ENCODE measurements at places on chromosomes 1 and 21.

DNA sequence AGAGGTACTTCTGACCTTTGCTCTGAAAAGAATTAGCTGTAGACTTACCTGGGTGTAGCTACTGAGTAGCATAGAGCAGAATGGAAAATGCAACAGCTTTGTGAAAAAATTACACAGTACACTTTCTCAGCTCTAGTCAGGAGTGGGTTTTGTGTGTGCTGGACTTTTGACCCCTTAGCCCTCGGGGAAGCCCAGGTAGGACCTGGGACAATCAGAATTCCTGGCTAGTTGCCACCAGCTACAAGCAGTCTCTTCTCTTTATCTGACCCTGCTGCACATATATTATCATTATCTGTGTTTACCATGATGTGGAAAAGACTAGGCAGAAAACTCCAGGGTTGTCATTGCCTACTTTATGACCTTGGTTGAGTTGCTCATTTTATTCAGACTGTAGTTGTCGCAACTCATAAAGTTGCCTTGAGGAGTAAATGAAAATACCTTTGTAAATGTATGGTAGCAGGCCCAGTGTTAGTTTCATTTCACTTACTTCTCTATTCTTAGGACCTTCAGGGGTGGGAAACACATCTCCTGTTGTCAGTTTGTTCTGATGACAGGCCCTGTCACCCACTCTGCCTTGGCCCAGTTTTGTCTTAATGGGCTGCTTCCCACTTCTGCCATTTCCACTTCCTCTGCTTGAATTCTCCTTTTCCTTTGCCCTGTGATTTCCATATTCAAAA, 5.4 kb downstream of the NEK7 start:
- H3K4me1 ChIP-seq, result peaks cover 44% of the 10 kb centered on the region
- DNase-seq, result no peak
- H3K36me3 ChIP-seq, result no peaks in the 10 kb centered on the region
- no peaks in the 10 kb centered on the region for H3K27me3 ChIP-seq
- no peak overlapping the region for H3K4me3 ChIP-seq

- H3K27me3 ChIP-seq, result no peaks in the 10 kb centered on the region
- H3K36me3 ChIP-seq, result no peaks in the 10 kb centered on the region
- peak overlapping the region; percentile 69 for H3K27ac ChIP-seq
- H3K4me3 ChIP-seq, result no peak overlapping the region
Measured at GRCh38 chr1:36199934-36200741, 24.1 kb upstream of the THRAP3 start.

DNA sequence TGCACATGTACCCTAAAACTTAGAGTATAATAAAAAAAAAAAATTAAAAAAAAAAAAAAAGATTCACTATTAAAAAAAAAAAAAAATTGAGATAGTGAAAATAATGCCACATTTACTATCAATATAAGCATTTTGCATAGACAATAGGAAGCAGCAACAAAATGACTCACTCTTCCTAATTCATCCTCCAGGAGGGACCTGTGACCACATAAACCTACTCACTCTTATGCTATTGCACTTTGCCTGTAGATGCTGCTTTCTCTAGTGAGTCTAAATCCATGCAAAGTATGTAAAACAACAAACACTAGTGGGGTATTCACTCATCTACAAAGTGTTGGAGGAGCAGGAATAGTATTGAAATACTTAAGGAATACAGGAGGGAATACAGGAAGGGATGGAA, 2.9 kb downstream of the OR10J5 start:
- no peaks in the 10 kb centered on the region for H3K36me3 ChIP-seq
- H3K4me3 ChIP-seq, result no peak overlapping the region
- DNase-seq, result no peak
- H3K27me3 ChIP-seq, result no peaks in the 10 kb centered on the region

GRCh38 chr1:210726621-210727020, 397.9 kb downstream of the HHAT start:
- H3K27me3 ChIP-seq, result no peaks in the 10 kb centered on the region
- no peak for DNase-seq
- no peak overlapping the region for H3K4me3 ChIP-seq
- H3K27ac ChIP-seq, result no peak overlapping the region
- no peaks in the 10 kb centered on the region for H3K36me3 ChIP-seq
- no peaks in the 10 kb centered on the region for H3K4me1 ChIP-seq

- H3K27me3 ChIP-seq, result no peaks in the 10 kb centered on the region
- H3K4me1 ChIP-seq, result no peaks in the 10 kb centered on the region
- no peaks in the 10 kb centered on the region for H3K36me3 ChIP-seq
- no peak for DNase-seq
- no peak overlapping the region for H3K27ac ChIP-seq
Measured at GRCh38 chr1:156026588-156026987, 5.8 kb upstream of the SSR2 start.

DNA sequence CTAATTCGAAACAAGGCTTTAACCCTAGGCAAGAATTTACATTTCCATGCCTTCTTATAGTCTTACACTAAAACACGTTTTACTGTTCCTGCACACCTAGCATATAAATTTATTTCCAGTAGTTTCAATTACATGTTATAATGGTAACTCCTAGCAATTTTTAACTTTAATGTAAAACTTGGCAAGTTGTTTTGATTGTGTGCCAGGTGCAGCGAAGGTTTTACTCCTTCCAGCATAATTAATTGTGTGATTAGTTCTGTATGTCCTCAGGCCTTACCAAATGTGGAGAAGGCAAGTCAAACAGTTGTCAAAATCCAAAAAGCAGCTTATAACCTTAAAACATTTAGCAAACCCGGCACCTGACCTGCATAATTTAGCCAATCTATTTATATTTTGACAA, 114.8 kb downstream of the KCNK1 start:
- no peak overlapping the region for H3K4me3 ChIP-seq
- no peaks in the 10 kb centered on the region for H3K4me1 ChIP-seq
- H3K36me3 ChIP-seq, result no peaks in the 10 kb centered on the region
- no peak overlapping the region for H3K27ac ChIP-seq
- H3K27me3 ChIP-seq, result no peaks in the 10 kb centered on the region
- no peak for DNase-seq

GRCh38 chr1:96999191-96999590, 277.6 kb downstream of the PTBP2 start:
- no peaks in the 10 kb centered on the region for H3K4me1 ChIP-seq
- no peak for DNase-seq
- H3K36me3 ChIP-seq, result no peaks in the 10 kb centered on the region

GRCh38 chr1:53532912-53533311, 73.7 kb downstream of the DMRTB1 start:
- H3K4me3 ChIP-seq, result no peak overlapping the region
- no peak overlapping the region for H3K27ac ChIP-seq
- no peaks in the 10 kb centered on the region for H3K4me1 ChIP-seq
- H3K27me3 ChIP-seq, result no peaks in the 10 kb centered on the region
- H3K36me3 ChIP-seq, result no peaks in the 10 kb centered on the region

DNA sequence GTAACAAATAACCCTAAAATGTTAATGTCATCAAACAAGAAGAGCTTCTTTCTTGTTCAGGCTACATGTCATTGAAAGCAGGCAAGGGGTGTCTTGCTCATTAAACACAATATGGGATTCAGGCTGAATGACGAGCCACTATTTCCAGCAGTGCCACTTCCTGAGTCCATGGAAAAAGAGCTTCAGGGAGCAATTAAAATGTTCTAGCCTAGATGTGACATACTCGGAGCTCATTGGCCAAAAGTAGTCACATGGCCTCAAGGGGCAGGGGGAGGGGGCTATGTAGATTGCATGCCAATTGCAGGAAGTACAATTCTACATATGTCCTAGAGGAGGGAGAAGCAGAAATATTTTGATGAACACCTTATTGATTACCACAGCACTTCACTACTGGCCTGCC, 685.3 kb upstream of the ADGRL2 start:
- H3K27me3 ChIP-seq, result no peaks in the 10 kb centered on the region
- no peaks in the 10 kb centered on the region for H3K36me3 ChIP-seq
- no peak for DNase-seq
- H3K4me3 ChIP-seq, result no peak overlapping the region

DNA sequence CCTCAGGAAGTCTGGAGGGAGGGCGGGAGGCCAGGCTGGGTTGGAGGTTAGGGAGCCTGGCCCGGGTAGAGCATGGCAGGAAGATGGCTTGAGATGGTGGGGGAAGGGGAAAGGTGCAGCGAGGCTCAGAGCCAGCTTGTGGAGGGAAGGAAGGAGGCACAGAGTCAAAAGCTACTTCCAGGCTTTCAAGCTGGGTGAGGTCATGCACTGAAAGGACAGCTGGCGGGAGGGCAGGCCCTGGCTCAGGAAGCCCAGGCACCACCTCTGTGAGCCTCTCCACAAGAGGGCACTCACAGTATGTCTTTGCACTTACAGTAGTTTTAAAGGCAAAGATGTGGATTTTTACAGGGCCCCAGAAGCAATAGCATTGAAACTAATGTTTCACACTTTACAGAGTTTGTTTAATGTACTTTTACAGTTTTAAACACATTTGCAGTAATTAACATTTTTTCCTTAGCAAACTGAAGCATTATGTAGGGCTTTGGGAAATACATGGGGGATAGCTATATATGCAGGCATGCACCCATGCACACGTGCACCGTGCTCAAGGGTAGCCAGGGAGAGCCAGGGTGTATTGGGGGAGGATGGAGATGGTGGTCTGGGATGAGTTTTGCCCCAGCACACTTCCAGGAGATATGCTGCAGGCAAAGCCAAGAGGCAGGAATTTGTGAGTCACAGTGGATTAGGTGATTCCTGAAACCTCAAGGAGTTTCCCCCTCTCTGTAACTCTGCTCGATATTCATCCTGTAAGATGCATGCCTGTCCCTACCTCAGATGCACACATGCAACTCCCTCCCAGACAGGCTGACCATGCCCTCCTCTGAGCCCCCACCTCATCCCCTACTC, 6.1 kb upstream of the ADAM15 start:
- H3K27ac ChIP-seq, result peak overlapping the region; percentile 34
- H3K27me3 ChIP-seq, result no peaks in the 10 kb centered on the region
- H3K4me1 ChIP-seq, result peaks cover 27% of the 10 kb centered on the region

GRCh38 chr1:3015744-3016143, 5.5 kb upstream of the ACTRT2 start:
- H3K36me3 ChIP-seq, result no peaks in the 10 kb centered on the region
- no peak for DNase-seq
- H3K4me3 ChIP-seq, result no peak overlapping the region
- no peak overlapping the region for H3K27ac ChIP-seq
- no peaks in the 10 kb centered on the region for H3K4me1 ChIP-seq
- no peaks in the 10 kb centered on the region for H3K27me3 ChIP-seq

GRCh38 chr1:160623862-160624261, 23.0 kb downstream of the SLAMF1 start:
- DNase-seq, result no peak
- H3K27me3 ChIP-seq, result no peaks in the 10 kb centered on the region
- no peak overlapping the region for H3K4me3 ChIP-seq
- no peak overlapping the region for H3K27ac ChIP-seq

DNA sequence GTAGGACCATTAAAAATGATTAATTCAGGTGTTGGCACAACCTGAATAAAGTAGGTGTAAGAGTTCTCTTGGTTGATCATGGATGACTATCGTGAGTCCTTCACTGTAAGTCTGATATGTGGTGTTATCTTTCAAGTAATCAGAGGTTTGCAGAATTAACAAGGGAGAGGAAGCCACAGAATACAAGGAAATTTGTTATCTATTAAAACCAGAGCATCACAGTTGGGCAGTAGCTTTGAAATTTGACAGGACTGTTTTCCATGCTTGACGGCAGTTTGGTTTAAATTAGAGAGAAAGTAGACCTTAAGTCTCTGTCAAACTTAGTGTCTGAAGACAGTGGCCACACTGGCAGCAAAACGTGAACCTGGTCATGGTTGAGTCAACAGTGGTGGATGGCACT, 139.5 kb upstream of the KCNK2 start:
- H3K27me3 ChIP-seq, result no peaks in the 10 kb centered on the region
- H3K4me1 ChIP-seq, result no peaks in the 10 kb centered on the region
- no peak overlapping the region for H3K4me3 ChIP-seq
- no peaks in the 10 kb centered on the region for H3K36me3 ChIP-seq
- no peak overlapping the region for H3K27ac ChIP-seq

- H3K36me3 ChIP-seq, result no peaks in the 10 kb centered on the region
- no peak overlapping the region for H3K4me3 ChIP-seq
- peaks cover 18% of the 10 kb centered on the region for H3K4me1 ChIP-seq
- H3K27me3 ChIP-seq, result no peaks in the 10 kb centered on the region
- no peak overlapping the region for H3K27ac ChIP-seq
Measured at GRCh38 chr1:51534447-51534846, 15.4 kb upstream of the EPS15 start.

DNA sequence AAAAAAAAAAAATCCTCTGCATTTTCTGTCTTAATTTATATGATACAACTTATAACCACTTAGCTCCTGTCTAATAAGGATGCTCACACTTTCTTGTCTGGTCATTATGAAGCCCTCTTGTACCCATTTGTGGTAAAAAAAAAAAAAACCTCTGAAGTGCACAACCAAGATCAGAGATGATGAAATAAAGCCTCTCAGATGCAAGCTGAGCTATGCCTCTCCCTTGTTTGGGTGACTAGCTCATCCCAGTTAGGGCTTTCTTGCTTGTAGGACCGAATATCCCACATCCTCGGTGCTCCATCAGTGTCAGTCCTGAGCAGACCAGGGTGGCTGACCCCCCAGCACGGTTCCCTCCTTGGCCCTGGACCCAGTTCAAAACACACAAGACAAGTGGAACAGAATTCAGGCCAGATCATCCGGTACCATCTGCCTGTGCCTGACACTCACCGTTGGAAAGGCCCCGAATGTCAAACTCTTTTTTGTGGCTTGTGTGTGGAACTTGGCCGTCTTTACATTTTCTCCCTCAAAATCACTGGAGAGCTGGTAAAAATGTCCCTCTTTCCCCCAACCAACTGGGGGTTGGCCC, 6.3 kb upstream of the SELENON start:
- H3K4me1 ChIP-seq, result peaks cover 36% of the 10 kb centered on the region
- H3K4me3 ChIP-seq, result no peak overlapping the region
- peak overlapping the region; percentile 84 for H3K27ac ChIP-seq
- DNase-seq, result no peak
- H3K27me3 ChIP-seq, result no peaks in the 10 kb centered on the region

GRCh38 chr1:48936436-48936835, 159.7 kb upstream of the BEND5 start:
- H3K27me3 ChIP-seq, result no peaks in the 10 kb centered on the region
- H3K4me1 ChIP-seq, result no peaks in the 10 kb centered on the region
- H3K36me3 ChIP-seq, result no peaks in the 10 kb centered on the region
- DNase-seq, result no peak

- no peaks in the 10 kb centered on the region for H3K4me1 ChIP-seq
- H3K27ac ChIP-seq, result no peak overlapping the region
- no peaks in the 10 kb centered on the region for H3K36me3 ChIP-seq
- H3K27me3 ChIP-seq, result no peaks in the 10 kb centered on the region
- H3K4me3 ChIP-seq, result no peak overlapping the region
- no peak for DNase-seq
Measured at GRCh38 chr1:28111157-28111556, 22.7 kb upstream of the EYA3 start.

GRCh38 chr1:200029035-200029821, 1.7 kb downstream of the NR5A2 start:
- no peak for DNase-seq
- H3K27ac ChIP-seq, result no peak overlapping the region
- H3K4me1 ChIP-seq, result no peaks in the 10 kb centered on the region
- H3K36me3 ChIP-seq, result no peaks in the 10 kb centered on the region
- H3K4me3 ChIP-seq, result peak overlapping the region; percentile 62
- H3K27me3 ChIP-seq, result peaks cover 3% of the 10 kb centered on the region

GRCh38 chr1:3464649-3465025, 10.2 kb downstream of the ARHGEF16 start:
- H3K4me3 ChIP-seq, result no peak overlapping the region
- DNase-seq, result no peak
- no peak overlapping the region for H3K27ac ChIP-seq
- no peaks in the 10 kb centered on the region for H3K27me3 ChIP-seq
- no peaks in the 10 kb centered on the region for H3K36me3 ChIP-seq

GRCh38 chr1:34926156-34926555, 3.3 kb downstream of the DLGAP3 start:
- H3K27ac ChIP-seq, result no peak overlapping the region
- no peaks in the 10 kb centered on the region for H3K36me3 ChIP-seq
- H3K27me3 ChIP-seq, result peaks cover 3% of the 10 kb centered on the region
- peaks cover 7% of the 10 kb centered on the region for H3K4me1 ChIP-seq
- H3K4me3 ChIP-seq, result no peak overlapping the region
